Right renal cortex interstitium (tissue), 3 donors: ENCODE measurements at places on chromosomes 1 and 21. TPM values are rescaled to one million over a fixed set of nuclear protein-coding genes. Genes with fewer than 3 reads are reported as not detected.

Gene STYXL2
- polyA plus RNA-seq = 0.58 TPM

GRCh38 chr1:113282008-113282892, 108.1 kb upstream of the MAGI3 start:
- DNase-seq = no peak

Gene IL6R
- 6.0 TPM for polyA plus RNA-seq

DNA sequence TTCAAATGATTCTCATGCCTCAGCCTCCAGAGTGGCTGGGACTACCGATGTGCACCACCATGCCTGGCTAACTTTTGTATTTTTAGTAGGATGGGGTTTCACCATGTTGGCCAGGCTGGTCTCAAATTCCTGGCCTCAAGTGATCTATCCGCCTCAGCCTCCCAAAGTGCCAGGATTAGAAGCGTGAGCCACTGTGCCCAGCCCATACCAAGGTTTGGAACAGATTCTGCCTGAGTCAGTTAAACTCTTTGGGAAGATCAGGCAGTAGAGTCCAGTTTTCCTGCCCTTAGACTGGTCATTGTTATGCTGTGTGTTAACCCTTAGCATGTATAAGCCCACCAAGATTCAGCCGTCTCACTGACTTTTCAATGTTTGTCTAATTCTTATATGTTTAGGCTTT, 48.3 kb upstream of the LYPLAL1 start:
- DNase-seq = no peak

DNA sequence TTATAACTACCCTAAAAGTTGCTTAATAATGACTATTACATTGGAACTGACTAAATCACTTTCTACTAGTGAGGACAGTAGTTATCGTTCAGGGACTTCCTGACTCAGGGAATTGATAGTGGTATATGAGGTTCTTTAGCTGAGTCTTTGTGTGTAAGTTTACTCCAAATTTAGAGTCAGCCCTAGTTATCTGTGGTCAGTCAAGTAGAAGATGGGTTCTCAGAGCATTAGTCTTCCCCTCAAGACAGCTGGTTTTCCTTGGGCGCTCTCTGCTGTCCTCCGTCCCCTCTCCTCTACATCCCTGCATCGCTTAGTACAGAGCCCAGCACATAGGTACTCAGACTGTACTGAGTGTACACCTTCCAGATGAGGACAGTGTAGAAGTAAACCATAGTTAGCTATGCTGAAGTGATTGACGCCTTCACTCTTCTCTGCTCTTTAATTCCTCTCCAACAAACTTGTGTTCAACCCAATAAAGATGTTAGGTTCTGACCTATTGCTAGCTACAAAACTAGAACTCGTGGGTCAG, 116.5 kb downstream of the C1orf21 start:
- DNase-seq = no peak

DNA sequence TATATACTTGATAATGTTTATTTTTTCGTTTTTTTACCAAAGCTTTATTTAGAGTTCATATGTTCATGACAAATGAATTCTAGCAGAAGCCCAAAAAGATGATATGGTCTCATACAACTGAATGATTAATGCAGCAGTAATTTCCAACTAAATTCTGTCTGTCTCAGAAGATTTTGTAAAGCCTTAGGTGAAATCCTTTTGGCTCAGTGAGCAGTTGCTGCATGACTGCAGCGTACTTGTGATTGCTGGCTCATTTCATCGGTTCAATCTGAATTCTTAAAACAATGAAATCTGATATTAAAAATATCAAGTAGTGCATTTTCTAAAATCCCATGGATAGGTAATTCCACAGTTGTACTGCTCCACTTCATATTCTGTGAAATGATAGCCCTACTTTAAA, 73.2 kb downstream of the AK5 start:
- no peak for DNase-seq
